ENCODE measurements at places on chromosomes 2 and 18.

DNA sequence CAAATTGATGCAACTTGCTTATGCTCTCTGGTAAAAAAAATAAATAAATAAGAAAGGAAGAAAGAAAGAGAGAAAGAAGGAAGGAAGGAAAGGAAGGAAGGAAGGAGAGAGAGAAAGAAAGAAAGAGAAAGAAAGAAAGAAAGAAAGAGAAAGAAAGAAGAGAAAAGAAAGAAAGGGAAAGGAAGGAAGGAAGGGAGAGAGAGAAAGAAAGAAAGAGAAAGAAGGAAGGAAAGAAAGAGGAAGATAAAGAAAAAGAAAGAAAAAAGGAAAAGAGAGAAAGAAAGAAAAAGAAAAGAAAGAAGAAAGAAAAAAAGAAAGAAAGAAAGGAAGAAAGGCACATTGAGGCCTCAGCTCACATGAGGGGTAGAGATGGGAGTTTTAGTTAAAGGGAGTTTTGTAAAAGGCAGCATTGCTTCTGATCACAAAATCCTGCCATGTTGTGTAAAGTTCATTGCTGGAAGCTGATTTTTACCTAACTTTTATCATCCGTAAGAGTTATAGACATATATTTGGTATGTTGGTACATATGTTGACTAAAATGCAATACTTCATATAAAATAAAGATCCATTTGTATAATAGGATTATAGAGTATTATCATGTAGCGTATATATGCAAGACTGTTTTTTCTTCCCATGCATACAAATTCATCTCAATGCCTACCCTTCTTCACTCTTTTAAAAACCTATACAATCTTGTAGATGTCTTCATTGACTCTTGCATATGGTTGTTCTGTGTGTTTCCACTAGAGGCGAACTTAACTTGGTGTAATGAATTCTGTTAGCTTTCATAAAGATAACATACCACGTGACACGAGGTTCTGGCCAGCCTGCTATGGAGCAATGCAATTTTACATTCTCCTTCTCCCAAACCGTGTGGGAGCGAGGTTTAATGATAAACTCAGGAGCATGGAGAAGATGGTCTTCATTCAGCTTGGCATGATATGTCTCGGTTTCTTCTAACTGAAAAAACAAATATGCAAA, 32.8 kb downstream of the MYOM1 start:
- peak; percentile 28 for DNase-seq

DNA sequence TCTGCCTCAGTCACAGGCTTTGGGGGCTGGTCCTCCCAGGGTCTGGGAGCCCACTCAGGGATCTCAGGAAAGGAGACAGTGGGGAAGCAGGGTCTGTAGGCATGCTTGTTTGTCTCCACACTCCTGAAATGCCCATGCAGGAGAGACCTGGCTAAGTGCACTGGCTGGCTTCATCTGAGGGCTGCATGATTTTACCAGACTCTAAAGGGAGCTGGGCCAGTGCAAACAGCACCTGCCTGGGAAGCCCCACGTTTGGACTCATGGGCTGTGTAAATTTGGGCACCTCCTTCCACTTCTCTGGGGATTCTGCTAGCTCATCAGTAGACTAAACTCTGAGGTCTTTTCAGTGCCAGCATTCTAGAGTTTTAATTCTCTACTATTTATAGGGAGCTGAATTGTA, 33.7 kb downstream of the LYPD1 start:
- DNase-seq, result no peak

DNA sequence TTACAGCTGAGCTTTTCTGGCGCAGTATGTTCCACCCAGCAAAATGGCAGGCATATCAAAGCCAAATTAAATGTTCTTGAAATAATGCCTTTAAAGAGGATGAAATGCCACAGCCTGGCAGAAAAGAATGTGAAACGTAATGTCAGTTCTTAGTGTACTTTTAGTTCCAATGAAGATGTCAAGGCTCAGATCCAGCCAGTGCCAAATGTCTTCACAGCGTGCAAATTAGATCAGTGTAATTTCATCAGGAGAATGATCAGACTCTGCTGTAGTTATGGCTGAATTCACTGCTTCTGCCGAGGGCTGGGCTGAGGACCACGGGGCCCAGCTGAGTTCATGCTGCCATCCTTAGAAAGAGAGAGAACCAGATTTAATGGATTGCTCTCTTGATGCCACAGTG, 78.7 kb upstream of the ITGA4 start:
- DNase-seq, result no peak

- DNase-seq, result no peak
Observed at GRCh38 chr18:25189391-25190185, 162.4 kb downstream of the ZNF521 start.

DNA sequence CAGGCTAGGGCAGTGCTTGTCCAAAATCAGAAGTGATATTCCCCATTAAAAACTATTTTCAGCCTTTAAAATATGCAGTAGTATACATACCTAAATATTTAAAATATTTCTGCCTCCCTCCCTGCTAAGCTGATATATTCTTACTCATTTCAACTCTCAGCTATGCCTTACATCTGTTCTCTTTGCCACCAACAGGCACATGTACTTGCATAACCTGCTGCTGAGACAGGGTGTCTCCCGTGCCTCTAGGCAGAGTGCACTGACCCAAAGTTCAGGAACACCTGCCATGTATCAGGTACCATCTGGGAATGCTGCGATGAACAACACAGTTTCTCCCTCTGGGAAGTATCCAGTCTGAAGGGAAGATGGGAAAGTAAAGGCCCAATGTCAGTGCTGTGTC, 91.7 kb downstream of the STK39 start:
- DNase-seq, result no peak

DNA sequence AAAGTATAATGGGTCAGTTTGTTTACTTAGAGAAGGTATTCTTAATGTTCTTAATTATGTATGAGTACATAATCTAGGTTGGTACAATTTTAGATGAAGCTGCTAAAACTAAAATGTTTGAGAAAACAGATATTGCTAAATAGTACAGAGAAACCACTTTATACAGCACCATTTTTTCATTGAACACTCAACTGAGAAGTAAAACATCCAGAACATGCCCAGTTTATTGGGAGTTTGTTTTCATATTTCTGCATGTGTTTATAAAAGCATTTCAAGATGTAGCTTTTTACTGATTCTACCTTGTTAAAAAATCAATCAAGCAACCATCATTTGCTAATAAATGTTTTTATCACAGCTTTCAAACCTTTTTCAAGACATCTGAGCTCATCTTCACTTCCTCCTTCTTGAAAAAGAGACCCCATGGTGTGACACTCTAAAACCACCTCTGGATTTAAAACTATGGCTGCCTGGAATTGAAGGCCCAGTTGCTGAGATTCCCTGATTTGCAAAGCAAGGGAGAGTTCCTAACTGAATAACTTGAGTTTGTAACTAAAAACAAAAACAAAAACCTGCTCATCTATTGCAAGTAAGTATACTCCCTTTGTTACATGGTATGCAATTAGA, 585.9 kb downstream of the ZEB2 start:
- DNase-seq, result no peak

GRCh38 chr2:221211653-221212052, 360.5 kb downstream of the EPHA4 start:
- DNase-seq, result no peak

DNA sequence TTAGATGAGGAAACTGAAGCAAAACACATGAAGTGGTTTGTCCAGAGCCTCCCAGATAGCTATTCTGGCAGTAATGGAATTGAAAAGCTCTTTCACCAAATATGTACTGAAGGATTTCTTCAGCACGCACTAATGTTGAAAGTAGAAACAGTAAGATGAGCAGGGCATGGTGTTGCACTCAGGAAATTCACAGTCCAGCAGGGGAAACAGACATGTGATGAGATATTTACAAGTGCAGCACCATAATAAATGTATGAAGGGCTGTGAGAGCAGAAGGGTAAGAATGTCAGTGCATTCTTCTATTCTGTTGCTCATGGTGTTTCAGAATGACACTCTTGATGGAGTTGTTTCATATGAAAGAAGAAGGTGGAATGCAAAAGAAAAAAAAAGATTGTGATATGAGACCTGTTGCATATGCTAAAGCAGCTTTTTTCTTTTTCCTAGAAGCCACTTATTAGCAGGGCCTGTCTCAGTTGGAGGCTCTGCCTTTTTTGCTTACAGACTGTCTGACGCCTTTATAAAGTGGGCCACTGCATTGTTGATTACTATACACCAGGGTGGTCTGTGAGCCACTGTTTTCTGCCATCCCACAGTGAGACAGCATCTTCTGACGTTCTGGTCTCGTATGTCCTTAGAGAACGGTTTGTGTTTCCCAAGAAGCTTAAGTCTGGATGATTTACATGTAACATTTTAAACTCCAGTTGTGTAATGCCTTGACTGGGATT, 516.9 kb downstream of the ARHGAP15 start:
- DNase-seq, result no peak

DNA sequence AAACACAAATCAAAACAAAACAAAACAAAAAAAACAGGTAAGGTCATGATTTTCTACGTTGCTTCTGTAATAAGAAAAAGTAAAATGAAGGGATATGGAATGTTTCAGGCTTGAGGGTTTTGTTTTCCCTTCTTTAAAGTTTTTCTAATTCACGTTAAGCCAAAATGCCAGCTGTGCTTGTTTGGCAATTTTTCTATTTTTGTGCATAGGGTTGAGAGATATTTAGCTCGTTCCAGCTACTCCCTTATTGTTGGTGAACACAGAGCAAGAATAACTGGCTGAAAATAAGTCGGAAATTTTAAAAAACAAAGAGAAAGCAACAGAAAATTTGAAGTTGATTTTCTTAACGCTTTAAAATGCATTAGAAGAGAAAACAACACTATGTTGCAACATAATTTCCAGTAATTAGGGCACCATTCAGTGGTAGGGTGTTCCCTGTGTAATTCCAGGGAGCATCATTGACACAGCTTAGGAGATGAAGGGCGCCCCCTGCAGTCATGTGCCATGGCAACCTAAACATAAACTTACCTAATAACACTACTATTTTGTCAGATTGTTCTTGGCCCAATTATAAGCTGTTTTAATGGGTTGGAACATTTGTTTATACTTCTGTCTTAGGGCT, 99.5 kb downstream of the DTNA start:
- peak; percentile 46 for DNase-seq

- no peak for DNase-seq
Observed at GRCh38 chr2:60064687-60065389, 488.6 kb downstream of the BCL11A start.

- no peak for DNase-seq
Observed at GRCh38 chr2:26911911-26912861, 58.3 kb upstream of the MAPRE3 start.

DNA sequence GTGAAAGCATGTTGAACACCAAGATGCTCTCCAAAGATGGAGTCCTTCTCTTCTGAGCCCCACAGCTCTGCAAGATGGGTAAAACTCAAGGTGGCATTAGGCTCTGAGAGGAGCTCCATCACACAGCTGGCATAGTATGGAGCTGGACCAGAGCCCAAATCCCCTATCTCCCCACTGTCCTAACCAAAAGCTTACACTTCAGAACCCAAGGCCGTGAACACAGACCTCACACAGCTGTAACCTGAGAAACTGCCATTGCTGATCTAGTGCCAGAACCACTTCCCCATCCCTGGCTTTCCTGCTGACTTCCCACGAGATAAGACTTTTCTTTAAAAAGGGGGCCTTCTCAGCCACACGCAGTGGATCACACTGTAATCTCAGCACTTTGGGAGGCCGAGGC, 25.0 kb downstream of the TTC32 start:
- DNase-seq, result no peak

- DNase-seq, result peak; percentile 54
Observed at GRCh38 chr18:10234912-10235660, 219.3 kb upstream of the APCDD1 start.

- no peak for DNase-seq
Observed at GRCh38 chr2:183521911-183522310, 397.7 kb downstream of the NUP35 start.

- no peak for DNase-seq
Observed at GRCh38 chr2:118529908-118530599, 317.4 kb downstream of the EN1 start.

DNA sequence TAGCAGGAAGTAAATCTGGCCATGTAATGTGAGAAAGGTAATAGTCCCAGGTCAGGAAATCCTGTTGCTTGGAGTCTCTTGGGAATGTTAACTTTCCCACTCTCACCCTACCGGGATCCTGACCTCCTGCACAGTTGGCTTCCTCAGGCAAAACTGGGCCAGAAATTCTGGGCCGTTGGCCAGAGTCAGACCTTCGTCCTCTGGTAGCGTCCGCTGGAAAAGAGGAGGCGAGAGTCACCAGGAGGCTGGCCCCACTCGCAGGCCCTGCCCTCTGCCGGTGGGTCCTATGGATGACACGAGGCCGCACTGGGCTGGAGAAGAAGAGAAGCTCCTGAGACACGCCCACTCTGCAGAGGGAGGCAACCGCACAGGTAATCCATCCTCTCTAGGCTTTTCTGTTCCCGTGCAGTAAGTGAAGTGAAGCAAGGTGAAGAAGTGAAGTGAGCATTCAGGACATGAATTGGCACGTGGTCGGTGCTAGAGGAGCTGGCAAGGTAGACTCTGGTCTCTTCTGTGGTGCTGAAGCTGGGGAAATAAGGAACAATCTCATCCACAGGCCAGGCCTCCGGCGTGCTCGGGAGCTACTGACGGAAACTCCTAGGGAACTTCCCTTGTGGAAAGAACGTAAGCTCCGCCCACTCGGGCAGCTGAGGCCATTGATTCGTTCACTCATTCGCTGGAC, 182.7 kb upstream of the GLI2 start:
- peak; percentile 44 for DNase-seq

GRCh38 chr2:161445097-161445496, 29.0 kb downstream of the TBR1 start:
- DNase-seq, result no peak

GRCh38 chr2:56292951-56293350, 109.2 kb downstream of the CCDC85A start:
- DNase-seq, result no peak

Measured in fibroblast of the aortic adventitia (primary cell).